ENCODE measurements at places on chromosomes 16 and 17.

- no peak for DNase-seq
Observed at GRCh38 chr16:82631701-82632685, 5.2 kb downstream of the CDH13 start.

DNA sequence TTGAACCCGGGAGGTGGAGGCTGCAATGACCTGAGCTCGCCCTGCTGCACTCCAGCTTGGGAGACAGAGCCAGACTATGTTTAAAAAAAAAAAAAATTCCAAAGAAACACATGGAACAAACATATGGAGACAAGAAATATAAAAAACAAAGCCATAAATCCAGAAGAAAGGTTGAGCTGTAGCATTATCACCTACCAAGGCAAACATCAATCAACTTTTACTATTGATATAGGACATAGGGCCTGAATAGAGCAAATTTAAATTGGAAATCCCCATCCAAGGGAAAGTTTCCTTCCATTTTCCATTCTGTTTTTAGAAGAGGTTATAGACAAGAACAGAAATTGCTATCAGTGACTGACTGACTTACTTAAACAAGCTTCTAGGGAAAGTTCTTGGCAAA, 56.6 kb downstream of the SSH2 start:
- DNase-seq, result no peak

- no peak for DNase-seq
Observed at GRCh38 chr16:60820361-60820760, 1215.9 kb downstream of the CDH8 start.

GRCh38 chr17:59485015-59485414, 80.4 kb upstream of the DHX40 start:
- no peak for DNase-seq

DNA sequence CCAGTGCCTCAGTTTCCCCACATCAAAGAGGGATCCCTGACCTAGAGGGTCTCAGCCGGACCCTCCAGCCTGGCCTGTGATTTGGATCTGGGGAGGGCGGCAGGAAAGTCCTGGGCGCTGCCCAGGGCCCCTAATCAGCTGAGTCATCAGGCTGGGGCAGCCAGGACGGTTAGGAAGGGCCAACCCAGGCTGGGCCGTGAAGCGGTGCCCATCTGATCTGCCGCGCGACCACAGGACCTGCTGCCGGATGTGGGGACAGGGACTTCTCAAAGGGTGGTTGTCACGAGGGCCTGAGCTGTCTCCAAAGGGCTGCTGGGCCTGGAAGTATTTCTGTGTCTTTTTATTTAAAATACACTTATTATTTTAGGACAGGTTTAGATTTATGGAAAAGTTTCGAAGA, 4.4 kb downstream of the TPSAB1 start:
- DNase-seq, result no peak

GRCh38 chr16:16009401-16009800, 60.0 kb downstream of the ABCC1 start:
- DNase-seq, result no peak

DNA sequence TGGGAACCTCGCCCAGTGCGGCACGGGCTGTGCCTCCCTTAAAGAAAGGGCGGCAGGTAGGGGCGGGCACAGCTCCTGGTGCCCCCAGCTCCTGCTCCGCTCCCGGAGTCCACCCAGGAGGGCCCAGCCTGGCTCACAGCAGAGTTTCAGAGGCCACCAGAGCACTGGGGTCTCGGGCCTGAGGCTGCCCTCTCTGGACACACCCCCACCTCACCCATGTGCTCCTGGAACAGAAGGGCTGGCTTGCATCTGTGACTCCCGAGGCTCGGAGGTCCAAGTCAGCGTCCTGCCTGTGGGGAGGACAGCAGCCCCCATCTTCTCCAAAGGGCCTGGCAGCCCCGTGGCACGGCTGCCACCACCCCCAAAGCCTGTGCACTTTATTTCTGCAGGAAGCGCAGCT, 62.7 kb downstream of the RBFOX3 start:
- DNase-seq, result no peak

DNA sequence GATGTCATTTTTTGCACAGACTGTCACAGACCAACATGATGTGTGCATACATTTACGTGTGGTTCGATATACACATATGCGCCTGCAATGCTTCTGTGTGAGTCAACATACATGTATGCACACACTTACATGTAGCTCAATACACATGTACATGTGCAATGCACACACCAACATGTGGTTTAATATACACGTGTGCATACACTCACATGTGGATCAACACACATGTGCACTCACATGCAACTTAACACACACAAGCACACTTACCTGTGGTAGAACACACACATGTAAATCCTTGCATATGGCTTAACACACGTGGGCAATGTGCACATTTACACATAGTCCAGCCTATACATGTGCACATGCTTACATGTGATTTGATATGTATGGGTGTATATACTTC, 97.5 kb downstream of the CYLD start:
- no peak for DNase-seq

DNA sequence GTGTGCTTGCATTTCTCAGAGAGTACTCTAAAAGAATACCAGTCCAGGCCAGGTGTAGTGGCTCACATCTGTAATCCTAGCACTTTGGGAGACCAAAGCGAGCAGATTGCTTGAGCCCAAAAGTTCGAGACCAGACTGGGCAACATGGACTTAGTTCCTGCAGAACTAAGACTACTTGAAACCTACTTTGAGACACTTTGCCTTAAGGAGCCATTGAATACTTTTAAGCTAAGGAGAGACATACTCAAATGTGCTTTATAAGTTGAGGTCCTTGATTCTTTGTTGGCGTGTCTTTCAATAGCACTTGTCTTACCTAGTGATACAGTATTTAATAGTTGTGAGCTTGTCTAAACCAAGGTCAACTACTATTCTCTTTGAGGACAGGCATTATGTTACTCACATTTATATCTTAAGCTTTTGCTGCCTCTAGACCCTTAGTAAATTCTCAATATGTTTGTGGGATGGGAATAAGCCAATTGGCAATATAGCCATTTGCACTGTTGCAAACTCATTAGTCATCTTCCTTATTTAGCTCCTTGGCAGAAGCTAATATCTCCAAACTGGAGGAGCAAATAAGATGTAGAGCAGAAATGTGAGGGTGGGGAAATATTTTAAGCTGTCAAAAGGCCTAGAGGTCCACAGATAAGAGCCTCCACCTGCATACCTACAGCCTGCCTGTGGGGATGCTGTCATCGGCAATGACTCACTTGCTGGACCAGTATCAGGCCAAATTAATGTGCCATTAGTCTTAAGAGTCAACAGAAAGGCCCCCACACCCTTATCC, 16.3 kb downstream of the SCPEP1 start:
- no peak for DNase-seq

DNA sequence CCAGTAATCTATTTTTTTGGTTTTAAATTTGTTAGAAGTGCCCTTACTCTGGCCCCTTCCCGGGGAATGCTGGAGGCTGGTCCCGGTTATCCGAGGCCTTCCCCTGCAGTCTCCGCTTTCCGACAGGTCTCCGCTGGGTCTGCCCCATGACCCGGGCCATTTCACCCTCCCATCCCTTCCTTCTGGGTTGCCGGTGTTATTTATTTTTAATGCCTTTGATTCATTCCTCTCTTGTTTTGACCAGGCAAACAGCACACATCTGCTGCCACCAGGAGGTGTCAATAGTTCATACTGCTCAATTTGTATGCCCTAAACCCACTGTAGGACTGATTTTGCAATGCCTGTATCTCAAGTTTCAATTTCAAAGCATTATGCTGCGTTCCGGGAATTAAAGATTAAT, 113.2 kb upstream of the IRX5 start:
- DNase-seq, result no peak

- DNase-seq, result no peak
Observed at GRCh38 chr17:27600471-27600870, 30.5 kb upstream of the LGALS9 start.

DNA sequence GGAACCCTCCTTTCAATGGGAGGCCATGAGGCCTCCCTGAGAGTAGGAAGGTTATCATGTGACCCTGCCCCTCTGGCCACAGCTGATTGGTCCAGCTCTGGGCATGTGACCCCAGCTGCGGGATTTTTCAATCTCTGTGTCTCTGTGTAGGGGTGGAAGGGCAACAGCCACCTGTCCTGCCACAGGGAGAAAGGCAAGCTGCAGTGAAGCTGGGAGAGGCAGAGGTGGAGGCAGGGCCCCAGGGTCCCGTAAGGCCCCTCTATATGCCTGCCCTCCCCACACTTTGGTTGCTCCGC, 10.9 kb downstream of the DNAAF8 start:
- DNase-seq, result no peak

- DNase-seq, result no peak
Observed at GRCh38 chr17:48901241-48901640, 7.0 kb upstream of the UBE2Z start.

DNA sequence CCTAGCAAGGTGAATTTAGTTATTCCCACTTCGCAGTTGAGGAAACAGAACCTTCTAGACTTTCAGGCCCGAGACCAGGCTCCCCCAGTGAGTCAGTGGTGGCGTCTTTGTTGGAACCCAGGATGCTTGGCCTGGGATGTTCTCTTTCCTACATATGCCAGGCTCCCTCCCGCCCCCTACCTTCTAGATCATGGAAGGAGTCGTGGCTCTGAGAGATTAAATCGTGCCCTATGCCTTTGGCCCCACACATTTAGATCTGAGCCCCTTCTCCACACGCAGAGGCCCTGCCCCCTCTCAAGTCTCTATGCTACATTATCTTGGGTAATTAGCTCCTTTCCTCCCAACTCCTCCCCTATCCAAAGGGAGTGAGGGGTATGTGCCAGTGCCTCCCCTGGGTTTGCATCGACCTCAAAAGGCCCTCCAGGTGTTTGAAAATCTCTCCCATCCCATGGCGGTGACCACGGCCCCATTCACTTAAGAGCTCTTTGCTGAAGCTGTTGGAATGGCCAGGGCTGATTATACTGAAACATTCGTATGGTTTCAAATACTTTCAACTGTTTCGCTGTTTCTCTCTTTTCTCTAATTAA, 3.0 kb downstream of the NGFR start:
- DNase-seq, result no peak

GRCh38 chr16:16780588-16780987, 401.6 kb downstream of the NPIPA7 start:
- DNase-seq, result no peak

Measured in stimulated activated naive CD4-positive, alpha-beta T cell treated with Interleukin-2 at 50 U/mL for 16 hours (primary cell).